ENCODE measurements at places on chromosomes 1 and 21.
A peak's percentile ranks its signal among the peaks of the same experiment; 100 is the strongest.

GRCh38 chr1:184865831-184866230 is 108.5 kb downstream of the NIBAN1 start:
- DNase-seq: no peak

DNA sequence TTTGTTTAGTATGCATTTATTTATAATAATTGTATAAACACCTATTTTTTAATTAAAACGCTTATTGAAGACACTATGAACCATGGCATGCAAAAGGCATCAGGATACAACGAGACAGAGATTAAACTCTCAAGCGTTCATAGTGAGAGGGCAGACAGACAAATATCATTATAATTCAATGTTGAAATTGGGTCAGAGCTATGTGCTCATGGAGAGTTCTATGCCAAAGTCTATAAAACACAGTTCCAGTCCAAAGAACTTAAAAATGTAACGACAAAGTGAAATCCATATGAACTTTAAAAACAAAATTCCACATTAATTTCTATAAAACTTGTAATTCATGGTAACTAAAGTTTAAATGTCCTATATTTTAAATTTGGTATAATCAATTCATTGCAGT is 724.0 kb downstream of the LTN1 start:
- DNase-seq: no peak

DNA sequence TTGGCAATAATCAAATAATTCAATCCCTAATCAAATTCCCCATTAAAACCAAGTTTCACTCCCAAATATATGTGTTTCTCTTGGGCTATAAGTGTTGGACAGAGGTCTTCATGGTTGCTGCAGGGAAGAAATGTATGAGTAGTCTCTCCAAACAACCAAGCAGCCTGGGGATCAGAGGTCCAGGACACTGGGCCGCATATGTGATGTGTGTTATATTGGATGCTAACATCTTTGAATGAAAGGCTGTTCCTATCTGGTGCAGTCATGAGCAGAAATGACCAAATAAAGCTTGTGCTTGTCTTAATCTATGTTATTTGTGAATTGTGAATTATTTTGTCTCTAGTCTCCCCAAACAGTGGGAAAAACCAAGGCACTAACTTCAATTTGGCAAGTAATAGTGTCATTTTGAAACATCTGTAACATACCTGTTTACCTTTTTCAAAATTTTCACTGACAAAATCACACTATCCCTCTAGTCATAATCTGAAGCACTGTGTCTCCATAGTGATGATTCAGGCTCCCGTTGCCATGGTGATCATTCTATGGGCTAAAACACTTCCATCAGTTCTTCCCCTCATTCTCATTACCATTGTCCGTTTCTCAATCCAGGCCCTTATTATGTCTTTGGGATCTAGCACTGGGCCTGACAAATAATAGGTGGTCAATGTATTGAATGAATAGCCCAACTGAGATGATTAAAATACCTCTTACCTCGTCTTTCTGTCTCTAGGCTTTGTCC is 12.5 kb upstream of the TADA1 start:
- DNase-seq: no peak

DNA sequence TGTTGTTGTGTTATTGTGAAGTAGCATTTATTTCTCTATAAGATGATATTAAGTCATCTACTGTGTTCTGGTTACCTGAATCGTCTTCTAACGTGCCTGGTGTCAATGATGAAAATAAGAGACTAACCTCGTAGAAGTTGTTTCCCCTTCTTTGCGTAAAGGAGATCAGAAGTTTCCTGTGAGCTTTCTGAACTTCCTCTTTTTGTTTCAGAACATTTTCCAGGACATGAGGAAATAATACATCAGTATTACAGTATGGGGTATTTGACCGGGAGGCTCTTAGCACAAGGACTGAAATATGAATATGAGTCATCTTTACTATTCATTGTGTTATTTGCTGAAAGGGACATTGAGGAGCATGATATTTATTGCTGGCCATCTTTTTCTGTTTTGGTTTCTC is 1.3 kb downstream of the ST6GALNAC3 start:
- no peak for DNase-seq

- no peak for DNase-seq
Observed at GRCh38 chr1:193156822-193157142, 29.6 kb downstream of the B3GALT2 start.

- DNase-seq: peak; percentile 11
Observed at GRCh38 chr1:54950369-54951163, 29.9 kb upstream of the TMEM61 start.

GRCh38 chr1:91744953-91745639 is 140.9 kb downstream of the TGFBR3 start:
- no peak for DNase-seq

GRCh38 chr1:171877701-171878100 is 36.4 kb downstream of the DNM3 start:
- DNase-seq: no peak

GRCh38 chr1:166391279-166392066 is 224.7 kb upstream of the FAM78B start:
- DNase-seq: no peak

DNA sequence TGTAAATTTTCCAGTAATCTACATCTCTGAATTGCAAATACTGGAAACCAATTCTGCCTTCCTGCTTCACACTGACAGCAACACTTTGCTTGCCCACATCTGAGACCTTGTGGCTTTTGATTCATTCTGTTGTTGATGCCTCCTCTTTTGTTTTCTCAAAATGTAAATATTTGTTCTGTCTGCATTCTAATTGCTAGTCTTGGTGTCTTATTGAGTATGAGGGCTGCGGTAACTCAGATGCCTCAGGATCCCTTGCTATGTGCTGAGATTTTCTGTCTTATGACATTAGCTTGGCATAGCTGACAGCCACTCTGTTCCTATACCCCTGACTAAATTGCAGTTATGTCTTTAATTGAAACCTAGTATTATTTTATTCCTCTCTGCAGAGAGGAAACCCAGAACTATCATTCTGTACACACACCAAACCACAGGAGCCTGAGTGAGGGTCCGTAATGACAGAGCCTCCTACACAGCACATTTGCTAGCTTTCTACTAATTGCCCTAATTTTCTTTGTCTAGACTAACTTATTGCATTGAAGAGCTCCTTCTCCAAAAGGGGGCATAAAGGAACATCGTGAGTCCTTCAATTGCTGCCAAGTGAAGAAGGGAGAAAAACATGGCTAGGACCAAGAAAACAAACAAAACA is 72.1 kb downstream of the GREM2 start:
- no peak for DNase-seq

GRCh38 chr1:50705699-50706098 is 254.4 kb downstream of the FAF1 start:
- no peak for DNase-seq

- no peak for DNase-seq
Observed at GRCh38 chr1:203722909-203723308, 42.1 kb upstream of the LAX1 start.

- no peak for DNase-seq
Observed at GRCh38 chr1:97545446-97545845, 375.4 kb downstream of the DPYD start.
